ENCODE measurements at places on chromosomes 6 and 20.

DNA sequence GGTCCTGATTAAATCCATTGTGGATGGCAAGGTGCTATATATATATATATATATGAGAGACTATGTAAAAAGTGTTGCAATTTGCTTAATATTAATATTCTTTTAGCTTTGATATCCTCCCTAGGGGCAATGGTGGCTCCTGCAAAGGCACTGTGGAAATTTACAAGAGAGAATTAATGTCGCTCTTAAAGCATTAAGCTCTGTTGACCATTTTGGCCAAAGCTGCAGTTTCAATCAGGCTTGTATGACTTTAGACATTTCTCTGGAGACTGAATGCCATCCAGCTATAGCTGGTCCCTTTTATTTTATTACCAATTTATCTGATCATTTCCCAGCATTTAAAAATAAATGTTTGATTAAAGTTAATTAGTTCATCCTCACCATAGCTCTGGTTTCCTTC is 155.3 kb downstream of the JARID2 start:
- DNase-seq, result no peak

DNA sequence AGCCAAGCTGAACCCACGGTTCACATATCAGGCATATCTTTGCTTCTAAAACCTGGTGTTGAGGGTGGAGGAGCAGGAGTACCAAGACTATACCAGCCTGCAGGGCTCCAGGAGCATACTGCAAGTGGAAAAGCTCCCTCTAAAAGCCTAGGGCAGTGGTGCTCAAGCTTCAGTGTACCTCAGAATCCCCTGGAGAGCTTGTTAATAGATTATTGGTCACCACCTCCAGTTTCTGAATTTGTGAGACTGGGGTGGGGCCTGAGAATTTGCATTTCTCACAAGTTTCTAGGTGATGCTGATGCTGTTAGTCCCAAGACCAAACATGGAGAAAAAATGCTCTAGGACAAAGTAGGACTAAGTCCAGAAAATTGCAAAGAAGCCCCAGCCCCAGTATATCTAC is 65.4 kb downstream of the FILIP1 start:
- DNase-seq, result no peak

DNA sequence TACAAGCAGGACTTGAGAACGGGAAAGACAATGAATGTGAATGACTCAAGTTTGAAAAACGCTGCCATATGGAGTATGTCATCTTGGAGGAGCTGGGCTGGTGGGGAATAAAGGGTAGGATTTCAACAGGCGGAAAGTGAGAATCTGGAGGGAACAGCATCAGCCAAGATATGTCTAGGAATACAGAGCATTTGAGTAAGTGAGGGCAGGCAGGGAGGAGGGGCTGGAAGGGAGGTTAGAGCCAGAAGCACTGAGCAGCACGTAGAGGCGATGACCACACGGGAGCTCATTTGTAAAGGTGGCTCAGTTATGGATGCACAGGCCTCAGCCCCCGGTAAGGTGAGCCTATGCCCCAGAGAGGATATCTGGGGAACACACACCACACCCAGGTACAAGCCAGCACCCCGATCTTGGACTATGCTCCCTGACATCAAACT is 115.1 kb downstream of the ZMYND8 start:
- DNase-seq, result no peak

DNA sequence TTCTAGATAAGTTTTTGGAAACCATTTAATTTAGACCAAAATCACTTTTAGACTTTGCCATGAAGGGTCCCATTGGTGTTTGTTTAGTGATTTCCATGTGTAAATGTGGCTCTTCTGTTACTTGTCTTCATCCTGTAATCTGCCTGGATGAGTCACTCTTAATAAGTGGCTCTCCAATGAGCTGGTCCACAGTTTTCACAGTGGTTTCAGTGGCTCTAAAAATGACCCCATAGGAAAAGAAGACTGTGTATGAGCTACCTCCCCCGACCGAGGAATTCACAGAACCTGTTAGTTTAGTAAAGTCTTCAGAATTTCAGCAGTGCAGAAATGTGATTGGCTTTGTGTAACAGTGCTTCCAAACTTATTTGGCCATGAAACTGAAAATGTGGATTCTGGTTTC is 492.0 kb upstream of the MARCKS start:
- DNase-seq, result no peak

- DNase-seq, result no peak
Measured at GRCh38 chr6:69704916-69705315, 91.9 kb downstream of the LMBRD1 start.

- DNase-seq, result no peak
Measured at GRCh38 chr20:24771542-24772061, 177.5 kb upstream of the CST7 start.

DNA sequence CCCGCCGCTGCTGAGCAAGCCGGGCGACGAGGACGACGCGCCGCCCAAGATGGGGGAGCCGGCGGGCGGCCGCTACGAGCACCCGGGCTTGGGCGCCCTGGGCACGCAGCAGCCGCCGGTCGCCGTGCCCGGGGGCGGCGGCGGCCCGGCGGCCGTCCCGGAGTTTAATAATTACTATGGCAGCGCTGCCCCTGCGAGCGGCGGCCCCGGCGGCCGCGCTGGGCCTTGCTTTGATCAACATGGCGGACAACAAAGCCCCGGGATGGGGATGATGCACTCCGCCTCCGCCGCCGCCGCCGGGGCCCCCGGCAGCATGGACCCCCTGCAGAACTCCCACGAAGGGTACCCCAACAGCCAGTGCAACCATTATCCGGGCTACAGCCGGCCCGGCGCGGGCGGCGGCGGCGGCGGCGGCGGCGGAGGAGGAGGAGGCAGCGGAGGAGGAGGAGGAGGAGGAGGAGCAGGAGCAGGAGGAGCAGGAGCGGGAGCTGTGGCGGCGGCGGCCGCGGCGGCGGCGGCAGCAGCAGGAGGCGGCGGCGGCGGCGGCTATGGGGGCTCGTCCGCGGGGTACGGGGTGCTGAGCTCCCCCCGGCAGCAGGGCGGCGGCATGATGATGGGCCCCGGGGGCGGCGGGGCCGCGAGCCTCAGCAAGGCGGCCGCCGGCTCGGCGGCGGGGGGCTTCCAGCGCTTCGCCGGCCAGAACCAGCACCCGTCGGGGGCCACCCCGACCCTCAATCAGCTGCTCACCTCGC is 1.5 kb downstream of the ARID1B start:
- DNase-seq, result no peak

GRCh38 chr6:163289447-163289846 is 125.1 kb upstream of the QKI start:
- DNase-seq, result no peak

GRCh38 chr6:22614547-22614946 is 45.2 kb downstream of the HDGFL1 start:
- no peak for DNase-seq

GRCh38 chr6:29925727-29926412 is 16.5 kb upstream of the HLA-A start:
- DNase-seq, result no peak

DNA sequence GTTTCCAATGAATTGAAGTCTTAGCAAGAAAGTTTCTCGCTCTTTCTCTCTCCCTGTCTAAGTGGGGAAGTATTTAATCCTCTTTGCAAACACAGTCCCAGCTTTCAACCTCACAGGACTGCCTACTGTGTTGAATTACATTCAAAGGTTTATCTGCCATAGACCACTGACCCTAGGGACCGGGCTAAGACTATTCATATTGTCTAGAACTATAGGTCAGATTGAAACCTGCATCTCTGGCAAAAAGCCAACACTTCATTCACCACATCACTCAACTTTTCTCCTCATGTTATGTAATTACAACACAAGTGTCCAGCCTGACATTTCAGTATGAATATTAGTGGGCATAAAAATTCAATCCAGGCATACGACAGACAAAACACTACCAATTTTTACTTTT is 314.7 kb upstream of the RSPO3 start:
- no peak for DNase-seq

GRCh38 chr6:139547122-139547776 is 172.8 kb upstream of the CITED2 start:
- DNase-seq, result no peak

- DNase-seq, result no peak
Measured at GRCh38 chr6:5818959-5819358, 187.8 kb downstream of the NRN1 start.

GRCh38 chr20:53853111-53853713 is 217.2 kb downstream of the BCAS1 start:
- no peak for DNase-seq

DNA sequence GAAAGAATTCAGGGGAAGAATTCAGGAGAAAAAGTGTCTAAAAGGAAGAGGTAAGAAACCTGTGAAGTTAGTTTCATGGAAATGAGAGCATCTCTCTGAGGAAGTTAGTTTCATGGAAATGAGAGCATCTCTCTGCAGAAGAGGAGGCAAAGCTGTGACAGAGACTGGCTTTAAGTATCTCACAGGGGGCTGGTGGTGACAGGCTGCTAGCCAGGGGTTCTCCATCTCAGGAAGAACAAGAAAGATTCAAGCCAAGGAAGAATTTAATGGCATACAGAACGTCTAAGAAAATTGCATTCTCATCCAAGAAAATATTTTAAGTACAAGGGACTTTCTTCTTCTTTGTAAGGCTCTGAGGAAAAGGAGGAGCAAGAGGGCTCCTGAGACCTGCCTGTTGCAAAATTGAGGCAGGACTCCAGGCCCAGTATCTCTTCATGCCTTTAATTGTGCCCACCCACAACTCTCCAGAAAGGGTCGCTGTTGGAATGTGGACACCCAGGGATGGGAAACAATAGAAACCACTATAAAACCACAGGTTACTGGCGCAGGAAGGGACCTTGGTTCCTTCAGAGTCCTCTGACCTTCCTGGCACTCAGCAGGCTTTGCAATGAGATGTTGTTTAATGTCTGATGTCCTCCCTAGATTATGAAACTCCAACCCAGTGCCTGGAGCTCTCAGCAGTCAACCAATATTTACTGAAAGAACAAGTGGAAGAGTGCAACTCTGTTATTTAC is 136.8 kb downstream of the FNDC1 start:
- DNase-seq, result no peak

DNA sequence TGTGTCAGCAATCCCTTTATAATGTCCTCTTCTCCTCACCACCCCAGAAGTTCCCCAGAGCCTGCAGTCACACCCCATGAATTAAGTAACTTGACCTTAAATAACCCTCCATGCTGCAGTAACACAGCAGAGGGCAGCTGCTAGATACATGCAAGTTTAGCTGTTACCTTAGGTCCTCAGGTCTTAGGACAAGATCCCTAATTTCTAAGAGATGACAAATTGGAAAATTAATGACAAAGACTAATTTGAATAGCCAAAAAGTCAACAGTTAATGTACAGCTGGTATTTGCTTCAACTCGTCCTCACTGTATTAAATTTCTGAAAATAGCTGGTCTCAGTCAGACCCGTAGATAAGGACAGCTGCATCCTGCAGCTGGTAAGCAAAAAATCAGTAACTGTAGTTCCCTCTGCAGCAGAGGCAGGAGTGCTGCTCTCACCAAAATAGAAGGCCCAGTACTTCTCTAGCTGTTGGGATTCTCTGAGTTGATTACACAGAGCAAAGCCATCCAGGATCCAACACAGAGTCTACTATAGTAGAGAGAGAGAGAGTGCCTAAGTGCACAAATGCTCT is 62.4 kb downstream of the TNFRSF21 start:
- no peak for DNase-seq

- DNase-seq, result no peak
Measured at GRCh38 chr6:35048631-35049083, 92.5 kb downstream of the TCP11 start.

DNA sequence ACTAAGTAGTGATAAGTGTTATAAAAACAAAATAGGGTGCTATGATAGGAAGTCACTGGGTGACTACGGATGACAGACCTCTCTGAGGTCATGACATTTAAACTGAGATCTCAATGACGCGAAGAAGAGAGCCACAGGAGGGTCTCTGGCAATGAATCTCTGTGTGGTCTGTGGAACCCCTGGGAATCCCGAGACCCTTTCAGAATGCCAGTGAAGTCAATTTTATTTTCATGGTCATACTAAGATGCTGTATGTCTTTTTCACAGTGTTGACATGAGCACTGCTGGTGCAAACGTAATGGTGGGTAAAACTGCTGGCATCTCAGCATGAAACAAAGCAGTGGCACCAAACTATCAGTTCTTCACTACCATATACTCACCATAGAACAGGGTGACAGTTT is 155.0 kb downstream of the GJA10 start:
- DNase-seq, result no peak

DNA sequence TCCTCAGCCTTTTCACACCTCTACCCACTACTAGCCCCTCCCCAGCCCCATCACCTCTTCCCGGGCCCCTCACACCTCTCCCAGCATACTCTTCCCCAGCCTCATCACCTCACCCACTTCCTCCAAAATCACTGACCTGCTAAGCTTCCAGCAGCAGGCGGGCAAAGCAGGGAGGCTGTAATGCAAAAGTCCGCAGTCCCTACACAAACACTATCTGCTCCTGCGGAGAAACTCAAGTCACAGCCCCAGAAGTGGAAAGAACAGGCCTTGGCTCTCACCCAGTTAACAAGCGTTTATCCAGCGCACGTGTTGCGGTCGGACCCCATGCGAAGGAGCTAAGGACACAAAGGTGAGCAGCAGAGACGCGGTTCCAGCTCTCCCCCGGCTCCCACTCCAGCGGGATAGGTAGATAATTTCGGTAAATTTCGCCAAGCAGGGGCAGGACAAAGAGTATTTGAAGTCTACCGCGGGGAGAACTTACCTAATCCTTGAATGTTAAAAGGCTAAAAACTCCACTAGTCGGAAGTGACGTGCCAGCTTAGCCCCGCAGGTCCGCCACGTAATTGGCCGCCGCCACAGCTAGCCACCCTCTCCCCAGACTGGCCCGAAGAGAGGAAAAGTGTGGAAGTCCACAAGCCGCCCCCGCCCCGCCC is 728 bp upstream of the TRIM39 start:
- DNase-seq, result peak; percentile 65

- no peak for DNase-seq
Measured at GRCh38 chr20:19868441-19868840, 110.4 kb downstream of the RIN2 start.

DNA sequence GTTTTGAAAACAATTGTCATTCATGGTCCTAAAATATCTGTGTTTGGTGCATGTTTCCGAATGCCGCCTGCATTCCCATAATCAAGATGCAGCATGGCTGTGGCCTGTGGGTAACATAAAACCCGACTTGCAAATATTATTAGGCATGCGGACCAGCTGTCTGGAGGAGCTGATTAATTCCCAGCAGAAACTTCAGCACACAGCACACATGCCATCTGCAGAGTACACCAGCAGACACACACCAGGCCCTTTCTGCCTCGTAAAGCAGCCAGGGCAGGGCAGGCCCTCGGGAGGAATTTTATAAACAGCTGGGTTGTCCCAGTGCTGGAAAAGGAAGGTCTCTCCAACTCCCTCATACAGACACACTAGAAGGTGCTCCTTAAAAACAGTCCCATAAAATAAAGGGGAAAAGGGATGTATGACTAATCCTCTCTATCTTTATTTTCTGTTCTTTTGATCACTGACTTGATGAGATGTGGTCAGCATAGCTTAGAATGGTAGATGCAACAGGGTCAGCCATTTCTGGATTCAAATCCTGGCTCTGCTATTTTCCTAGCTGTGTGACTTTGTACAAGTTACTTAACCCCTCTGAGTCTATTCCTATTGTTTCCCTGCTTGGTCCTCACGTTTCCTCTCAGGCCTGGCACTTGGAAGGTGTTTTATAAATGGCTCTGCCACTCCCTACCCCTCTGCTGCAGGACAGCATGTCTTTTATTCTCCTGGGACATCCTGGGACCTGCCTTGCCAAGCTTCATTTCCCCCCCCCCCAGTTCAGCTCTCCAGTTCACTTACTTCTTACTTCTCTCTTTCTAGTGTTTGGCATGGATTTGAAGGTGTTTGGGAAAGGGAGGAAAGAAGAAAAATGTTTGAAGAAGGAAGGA is 85.9 kb upstream of the TRAF3IP2 start:
- no peak for DNase-seq

GRCh38 chr20:18326990-18327389 is 38.7 kb downstream of the ZNF133 start:
- DNase-seq, result no peak
